ENCODE measurements at places on chromosomes 1 and 21. TPM values are rescaled to one million over a fixed set of nuclear protein-coding genes. Genes with fewer than 3 reads are reported as not detected.

UMODL1 gene
- total RNA-seq: 0.20 TPM

PERM1 gene
- total RNA-seq: not detected

FMO5 gene
- total RNA-seq: 0.55 TPM

COL11A1 gene
- total RNA-seq: not detected

S100A2 gene
- total RNA-seq: 0.60 TPM

ZMYND12 gene
- 0.79 TPM for total RNA-seq

S100A16 gene
- not detected for total RNA-seq

PLPPR4 gene
- not detected for total RNA-seq

HSD11B1 gene
- 1.6 TPM for total RNA-seq

FAM163A gene
- total RNA-seq: not detected

LEFTY2 gene
- total RNA-seq: not detected

Measured in activated naive CD4-positive, alpha-beta T cell treated with anti-CD3 and anti-CD28 coated beads, Interleukin-2, amount 10 ng/mL, durations not matched to agents 5 hours and 36 hours (primary cell).